SK-N-SH (cell line): ENCODE measurements at places on chromosomes 2 and 18. TPM values are rescaled to one million over a fixed set of nuclear protein-coding genes. Genes with fewer than 3 reads are reported as not detected.

Gene TBR1
- under 0.01 TPM in 1 of 2 replicates, not detected in the other for polyA plus RNA-seq

Gene ROCK2
- 4.2 and 4.9 TPM in 2 replicates for polyA plus RNA-seq

Gene AQP12A
- polyA plus RNA-seq, result not detected in 2 replicates

Gene SOX11
- polyA plus RNA-seq, result 2.9 and 3.4 TPM in 2 replicates

Gene CNRIP1
- 55.5 and 63.0 TPM in 2 replicates for polyA plus RNA-seq

Gene MALL
- 1.7 and 5.2 TPM in 2 replicates for polyA plus RNA-seq

Gene SCN7A
- 0.02 and 0.05 TPM in 2 replicates for polyA plus RNA-seq

Gene MROH2A
- 0.02 TPM in 1 of 2 replicates, not detected in the other for polyA plus RNA-seq

Gene VSNL1
- 0.96 and 1.3 TPM in 2 replicates for polyA plus RNA-seq

Gene RGPD8
- 0.76 and 1.2 TPM in 2 replicates for polyA plus RNA-seq

Gene CRYGC
- polyA plus RNA-seq, result 0.21 and 0.31 TPM in 2 replicates

Gene ABHD3
- 4.3 and 5.4 TPM in 2 replicates for polyA plus RNA-seq

Gene MOGAT1
- polyA plus RNA-seq, result not detected in 2 replicates

Gene RAB31
- polyA plus RNA-seq, result 22.4 and 23.0 TPM in 2 replicates

Gene RAB27B
- 0.56 and 0.68 TPM in 2 replicates for polyA plus RNA-seq

DNA sequence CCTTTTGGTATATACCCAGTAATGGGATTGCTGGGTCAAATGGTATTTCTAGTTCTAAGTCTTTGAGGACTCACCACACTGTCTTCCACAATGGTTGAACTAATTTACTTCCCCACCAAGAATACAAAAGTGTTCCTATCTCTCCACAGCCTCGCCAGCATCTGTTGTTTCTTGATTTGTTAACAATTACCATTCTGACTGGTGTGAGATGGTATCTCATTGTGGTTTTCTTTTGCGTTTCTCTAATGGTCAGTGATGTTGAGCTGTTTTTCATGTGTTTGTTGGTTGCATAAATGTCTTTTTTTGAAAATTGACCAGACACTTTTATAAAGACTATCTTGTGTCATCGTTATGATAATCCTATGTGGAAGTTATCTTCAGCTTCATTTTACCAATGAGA is 16.0 kb upstream of the ATP8B1 start:
- no peak for DNase-seq

DNA sequence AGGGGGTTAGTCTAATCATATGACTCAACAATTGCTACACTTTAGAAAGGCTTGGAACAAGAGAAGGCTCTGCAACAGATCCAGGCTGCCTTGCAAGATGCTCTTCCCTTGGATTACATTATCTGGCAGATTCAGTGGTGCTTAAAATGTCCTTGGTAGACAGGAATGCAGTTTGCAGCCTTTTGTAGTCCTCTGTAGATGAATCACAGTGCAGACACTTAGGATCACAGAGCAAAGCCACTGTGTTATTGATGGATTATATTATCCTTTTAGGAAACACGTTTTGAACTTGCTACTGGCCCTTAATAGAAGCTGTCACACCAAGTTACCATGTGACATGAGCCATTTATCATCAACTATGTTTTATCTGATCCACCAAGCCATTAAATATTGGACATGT is 152.2 kb downstream of the CBLN2 start:
- DNase-seq, result no peak

GRCh38 chr18:66995270-66995669 is 391.4 kb upstream of the CDH19 start:
- no peak for DNase-seq

DNA sequence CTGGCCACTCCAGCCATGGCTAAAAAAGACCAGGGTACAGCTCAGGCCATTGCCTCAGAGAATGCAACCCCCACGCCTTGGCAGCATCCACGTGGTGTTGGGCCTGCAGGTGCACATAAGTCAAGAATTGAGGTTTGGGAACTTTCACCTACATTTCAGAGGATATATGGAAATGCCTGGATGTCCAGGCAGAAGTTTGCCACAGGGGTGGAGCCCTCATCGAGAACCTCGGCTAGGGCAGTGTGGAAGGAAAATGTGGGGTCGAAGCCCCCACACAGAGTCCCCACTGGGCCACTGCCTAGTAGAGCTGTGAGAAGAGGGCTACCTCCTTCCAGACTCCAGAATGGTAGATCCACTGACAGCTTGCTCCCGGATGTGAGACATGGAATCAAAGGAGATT is 477.3 kb downstream of the LPIN1 start:
- no peak for DNase-seq

GRCh38 chr2:55530539-55531081 is 11.1 kb downstream of the CFAP36 start:
- no peak for DNase-seq

DNA sequence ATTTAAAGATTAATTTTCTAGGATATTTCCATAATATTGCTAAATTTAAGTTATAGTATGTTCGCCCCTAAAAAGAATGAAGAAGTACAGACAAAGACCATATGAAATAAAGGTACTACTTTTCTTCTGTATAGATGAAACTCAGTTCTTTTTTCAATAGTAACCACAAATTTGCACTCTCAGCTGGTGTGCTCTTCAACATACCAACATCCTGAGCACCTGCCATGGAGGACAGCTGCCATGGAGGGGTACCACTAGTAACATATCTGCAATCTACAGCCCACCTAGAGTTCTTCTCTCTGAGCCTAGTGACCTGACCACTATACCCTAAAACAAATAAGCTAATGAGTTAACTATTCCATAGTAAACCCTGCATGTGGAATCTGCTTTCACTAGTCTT is 36.8 kb upstream of the ERCC3 start:
- no peak for DNase-seq

GRCh38 chr2:30139131-30139870 is 7.5 kb upstream of the YPEL5 start:
- DNase-seq, result no peak

DNA sequence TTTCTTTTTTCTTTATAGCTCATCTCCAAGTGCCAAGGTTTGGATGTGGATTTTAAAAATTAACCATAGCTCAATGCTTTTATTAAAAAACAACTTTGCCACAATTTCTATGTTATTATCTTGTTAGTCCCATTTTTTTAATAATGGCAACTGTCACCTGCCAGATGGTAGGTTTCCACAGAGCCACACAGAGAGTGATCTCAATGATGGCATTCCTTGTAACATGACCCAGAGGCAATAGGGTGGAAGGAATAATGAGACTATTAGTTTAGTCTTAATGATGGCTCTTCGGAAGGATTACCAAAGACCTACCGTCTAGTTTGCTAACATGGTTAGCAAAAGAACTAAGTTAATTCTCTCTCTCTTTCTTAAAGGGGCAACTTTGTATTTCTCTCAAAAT is 64.0 kb downstream of the REL start:
- DNase-seq, result no peak

GRCh38 chr2:179856205-179856604 is 5.2 kb downstream of the ZNF385B start:
- no peak for DNase-seq

DNA sequence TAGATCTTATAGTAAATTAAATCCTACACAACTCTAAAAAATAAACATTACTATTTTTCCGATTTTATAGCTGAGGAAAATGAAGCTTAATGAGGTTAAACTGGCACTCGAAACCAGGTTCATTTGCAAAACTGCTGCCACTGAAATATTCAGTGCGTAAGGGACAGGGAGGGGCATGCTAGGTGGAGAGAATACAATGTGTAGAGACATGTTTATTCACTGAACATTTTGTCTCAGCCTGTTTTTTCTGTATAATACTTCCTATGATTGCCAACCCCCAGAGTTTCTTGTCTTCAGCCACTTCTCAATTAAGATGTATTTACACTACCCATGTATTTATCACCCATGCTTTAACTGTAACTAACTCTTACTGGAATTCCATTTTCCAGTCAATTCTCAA is 31.6 kb upstream of the ZNF804A start:
- DNase-seq, result no peak

- DNase-seq, result no peak
These were observed 14.6 kb upstream of the KYNU start for GRCh38 chr2:142862847-142863246.

DNA sequence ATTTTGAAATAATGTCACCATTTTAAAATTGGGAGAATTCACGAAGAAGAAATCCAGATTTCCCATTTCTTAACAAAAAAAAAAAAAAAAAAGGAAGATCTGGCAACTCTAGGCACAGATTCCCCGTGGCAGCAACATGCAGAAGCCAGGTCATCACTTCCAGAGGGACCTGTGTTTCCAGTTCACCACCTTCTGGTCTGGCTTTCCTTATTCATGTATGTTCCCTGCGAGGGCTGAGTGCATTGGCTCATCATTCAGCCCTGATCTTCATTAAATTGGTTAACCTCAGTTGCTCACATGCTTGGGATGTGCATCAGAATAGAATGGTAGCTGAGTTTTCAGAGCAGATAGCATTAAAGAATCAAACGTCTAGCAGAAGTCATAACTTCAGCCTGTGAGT is 25.0 kb upstream of the MAP3K20 start:
- no peak for DNase-seq

DNA sequence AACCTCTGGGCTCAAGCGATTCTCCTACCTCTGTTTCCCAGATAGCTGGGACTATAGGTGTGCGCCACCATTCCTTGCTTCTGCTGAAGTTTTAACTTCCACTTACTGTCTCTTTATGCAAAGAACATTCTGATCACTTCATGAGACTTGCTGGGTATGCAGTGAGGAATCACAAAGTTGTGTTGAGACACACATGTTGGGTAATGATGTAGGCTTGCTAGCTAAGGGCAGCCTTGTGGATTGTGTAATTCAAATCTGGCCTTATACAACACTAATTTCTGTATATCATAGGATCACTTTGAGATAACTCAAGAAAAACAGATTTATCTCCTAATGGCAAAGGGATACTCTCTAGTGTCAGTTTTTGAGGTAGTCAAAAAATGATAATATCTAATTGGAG is 24.2 kb downstream of the XRCC5 start:
- DNase-seq, result no peak

DNA sequence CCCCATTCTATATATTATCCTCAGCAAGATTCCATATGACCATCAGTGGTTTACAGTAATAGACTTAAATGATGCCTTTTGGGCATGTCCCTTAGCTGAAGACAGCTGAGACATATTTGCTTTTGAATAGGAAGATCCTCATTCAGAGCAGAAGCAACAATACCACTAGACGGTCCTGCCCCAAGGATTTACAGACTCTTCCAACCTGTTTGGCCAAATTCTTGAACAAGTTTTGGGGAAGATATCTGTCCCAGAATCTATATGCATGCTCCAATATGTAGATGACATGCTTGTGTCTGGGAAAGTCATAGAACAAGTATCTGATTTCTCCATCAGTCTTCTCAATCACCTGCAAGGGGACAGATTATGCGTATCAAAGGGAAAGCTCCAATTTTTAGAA is 137.1 kb upstream of the RMP24 start:
- DNase-seq, result no peak

GRCh38 chr2:221304916-221305315 is 267.2 kb downstream of the EPHA4 start:
- no peak for DNase-seq

DNA sequence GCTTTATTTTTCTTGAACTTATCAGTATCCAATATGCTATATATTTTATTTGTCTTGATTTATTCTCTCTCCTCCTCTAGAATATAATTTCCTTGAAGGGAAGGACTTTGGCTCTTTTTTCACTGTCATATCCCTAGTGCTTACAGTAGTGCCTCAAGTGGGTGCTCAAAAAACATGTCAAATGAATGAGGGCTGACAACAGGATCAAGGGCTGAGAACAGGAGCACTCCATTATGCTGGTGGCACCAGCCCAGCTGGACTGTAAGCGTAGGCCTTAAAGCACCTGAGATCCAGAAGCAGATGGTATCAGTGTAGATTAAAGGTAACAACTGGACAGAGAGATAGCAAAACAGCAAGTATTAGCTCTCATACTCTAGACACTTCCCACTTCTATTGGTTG is 46.3 kb downstream of the PMS1 start:
- no peak for DNase-seq

DNA sequence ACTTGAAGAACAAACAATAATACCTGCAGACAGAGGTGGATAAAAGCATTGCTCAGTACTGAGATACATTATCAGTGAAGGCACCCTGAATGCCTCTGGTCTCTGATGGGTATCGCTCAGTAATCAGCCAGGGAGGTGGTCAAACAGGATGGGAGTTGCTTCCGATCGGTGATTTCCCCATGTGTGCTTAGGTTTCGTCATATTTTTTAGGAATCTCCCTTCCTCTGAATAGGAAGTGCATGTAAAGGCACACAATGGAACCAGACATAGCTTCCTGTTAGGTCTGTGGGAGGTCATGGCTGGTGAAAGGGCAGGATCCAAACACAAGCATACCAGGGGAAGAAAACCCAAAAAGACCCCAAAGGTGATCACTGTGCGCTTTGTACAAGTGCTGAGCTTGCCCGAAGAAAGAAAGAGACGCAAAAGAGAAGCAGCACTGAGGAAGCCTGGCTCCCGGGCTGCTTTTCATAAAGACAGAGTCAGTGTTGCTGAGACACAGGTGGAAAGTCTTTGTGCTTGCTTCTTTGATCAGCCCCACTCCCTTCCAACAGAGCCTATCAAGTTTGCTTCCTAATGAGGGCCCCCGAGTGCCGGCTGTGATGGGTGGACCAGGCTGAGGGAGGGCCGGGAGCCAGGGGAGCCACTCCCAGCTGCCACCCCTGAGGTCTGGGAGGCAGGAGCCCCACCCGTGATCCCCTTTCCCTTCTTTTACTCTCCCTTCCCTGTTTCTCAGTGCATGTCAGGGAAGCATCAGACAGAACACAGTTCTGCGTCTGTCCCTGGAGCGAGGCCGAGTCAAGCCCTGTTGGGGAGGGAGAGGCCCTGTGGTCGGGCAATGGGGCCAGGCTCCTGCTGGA is 138.2 kb downstream of the SH3RF3 start:
- no peak for DNase-seq

GRCh38 chr2:64112016-64112415 is 32.2 kb downstream of the PELI1 start:
- DNase-seq, result no peak

DNA sequence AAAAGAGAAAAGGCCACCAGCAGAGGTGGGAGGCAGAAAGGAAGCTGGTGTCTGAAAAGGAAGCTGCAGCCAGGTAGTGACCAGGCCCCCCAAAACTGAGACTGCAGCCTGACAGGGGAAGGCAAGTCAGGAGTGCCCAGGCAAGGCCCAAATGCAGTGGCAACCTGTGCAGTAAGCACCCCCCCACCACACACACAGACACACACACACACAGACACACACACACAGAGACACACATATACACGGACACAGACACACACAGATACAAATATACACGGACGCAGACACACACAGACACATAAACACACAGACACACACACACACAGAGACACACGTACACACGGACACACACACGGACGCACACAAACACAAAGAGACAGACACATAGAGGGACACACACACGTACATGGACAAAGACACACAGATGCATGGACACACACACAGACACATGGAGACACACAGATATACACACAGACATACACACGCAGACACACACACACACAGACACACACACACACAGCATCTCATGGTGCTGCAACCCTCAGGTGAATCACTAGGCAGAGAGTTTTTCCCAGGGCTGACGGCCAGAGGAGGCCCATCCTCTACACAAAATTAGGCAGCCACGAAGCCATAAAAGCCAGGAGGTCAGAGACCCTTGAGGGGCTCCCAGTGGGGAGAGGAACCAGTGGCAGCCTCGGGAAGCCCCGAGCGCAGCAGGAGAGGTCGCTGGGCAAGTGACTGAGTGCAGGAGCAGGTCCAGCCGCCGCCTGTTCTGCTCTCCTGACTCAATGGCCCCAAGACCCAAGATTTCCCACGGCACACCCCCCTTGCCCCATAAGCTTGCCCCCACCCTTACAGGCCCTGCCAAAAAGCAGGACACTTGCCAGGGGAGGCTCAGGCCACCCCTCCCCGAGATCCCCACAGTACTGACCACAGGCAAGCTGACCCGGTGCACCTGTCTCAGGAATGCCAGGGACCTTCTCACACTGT is 6.3 kb downstream of the SDC1 start:
- DNase-seq, result no peak

- DNase-seq, result no peak
These were observed 24.6 kb upstream of the KCMF1 start for GRCh38 chr2:84946204-84947009.
